ENCODE measurements at places on chromosomes 11 and 22. TPM values are rescaled to one million over a fixed set of nuclear protein-coding genes. Genes with fewer than 3 reads are reported as not detected.

DNA sequence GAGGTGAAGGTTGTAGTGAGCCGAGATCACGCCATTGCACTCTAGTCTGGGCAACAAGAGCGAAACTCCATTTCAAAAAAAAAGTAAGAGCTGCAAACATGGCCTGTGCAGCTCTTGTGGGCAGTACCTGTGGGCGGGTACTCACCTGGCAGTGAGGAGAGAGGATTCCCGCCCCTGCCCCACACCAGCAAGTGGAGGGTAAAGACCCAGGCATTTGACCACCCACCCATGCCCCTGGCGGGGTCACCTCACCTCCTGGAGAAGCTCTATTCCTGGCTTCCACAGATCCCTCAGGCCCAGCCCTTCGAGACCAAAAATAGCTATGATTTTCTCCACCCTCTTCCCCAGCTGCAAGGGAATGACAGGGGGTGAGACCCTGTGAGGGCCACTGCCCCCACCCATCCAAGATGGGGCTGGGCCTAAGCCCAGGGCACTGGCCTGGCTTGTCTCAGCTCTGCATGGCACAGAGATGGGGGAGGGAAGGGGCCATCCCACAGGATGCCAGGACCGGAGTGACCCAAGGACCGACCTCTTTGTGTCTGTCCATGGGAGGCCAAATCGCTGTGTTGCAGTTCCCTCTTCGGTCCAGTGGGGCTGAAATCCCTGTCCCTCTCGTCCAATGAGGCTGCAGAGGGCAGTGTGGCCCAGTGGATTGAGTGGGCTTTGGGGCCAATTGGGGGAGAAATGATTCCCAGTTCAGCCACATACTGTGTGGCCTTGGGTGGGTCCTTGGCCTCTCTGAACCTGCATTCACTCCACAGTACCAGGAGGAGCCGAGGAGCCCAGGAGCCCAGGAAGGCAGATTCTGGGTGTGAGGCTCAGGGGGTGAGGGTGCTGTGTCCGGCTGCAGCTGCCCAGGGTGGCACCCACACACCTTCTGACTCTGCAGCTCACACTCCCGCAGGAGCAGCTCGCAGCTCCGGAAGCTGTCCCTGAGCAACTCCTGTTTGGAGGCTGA lies 14.6 kb downstream of the SEC14L6 start:
- no peaks in the 10 kb centered on the region for H3K36me3 ChIP-seq
- H3K27ac ChIP-seq, result no peak overlapping the region
- H3K4me1 ChIP-seq, result no peaks in the 10 kb centered on the region
- no peak for DNase-seq

Gene SLC5A12
- total RNA-seq, result not detected

DNA sequence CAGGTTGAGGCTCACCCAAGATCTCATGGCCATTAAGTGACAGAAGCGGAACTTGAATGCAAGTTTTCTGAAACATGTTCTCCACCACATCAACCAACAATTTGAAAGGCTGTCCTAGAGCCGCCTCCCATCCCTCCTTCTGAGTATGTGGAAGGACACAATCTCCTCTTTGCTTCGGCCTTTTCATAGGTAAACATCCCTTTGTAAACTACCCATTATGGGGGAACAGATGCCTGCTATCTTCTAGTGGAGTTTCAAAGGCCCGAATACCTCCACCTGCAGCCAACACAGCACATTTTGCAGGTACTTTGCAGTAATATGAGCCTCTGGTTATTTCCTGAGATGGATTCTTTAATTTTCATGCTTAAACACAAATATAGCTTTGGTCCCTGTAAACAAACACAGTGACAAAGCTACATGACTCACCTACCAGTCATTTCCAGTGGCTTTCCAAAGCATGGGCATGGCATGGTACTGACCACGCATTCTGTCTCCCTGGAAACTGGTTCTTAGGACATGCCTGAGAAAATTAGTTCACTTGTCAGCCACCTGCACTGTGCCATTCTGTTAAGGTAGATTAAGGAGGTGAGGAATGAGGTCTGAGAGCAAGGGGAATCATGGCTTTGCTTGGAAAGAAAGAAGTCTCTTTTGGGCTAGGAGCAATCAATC lies 60.2 kb downstream of the EHF start:
- no peak overlapping the region for H3K4me3 ChIP-seq
- DNase-seq, result no peak
- no peaks in the 10 kb centered on the region for H3K36me3 ChIP-seq
- no peaks in the 10 kb centered on the region for H3K4me1 ChIP-seq

Gene SGSM1
- 0.32 TPM for total RNA-seq

Measured in psoas muscle (tissue), 8 donors.